NCI-H1694 treated with DMSO at 0.1 percent for 48 hours (cell line): ENCODE measurements at places on chromosomes 4 and X.
A peak's percentile ranks its signal among the peaks of the same experiment; 100 is the strongest.

GRCh38 chrX:3697701-3698279, 15.7 kb downstream of the PRKX start:
- DNase-seq: peak; percentile 10

GRCh38 chrX:102067966-102068723, 57.3 kb upstream of the TCEAL2 start:
- peak; percentile 57 for DNase-seq

DNA sequence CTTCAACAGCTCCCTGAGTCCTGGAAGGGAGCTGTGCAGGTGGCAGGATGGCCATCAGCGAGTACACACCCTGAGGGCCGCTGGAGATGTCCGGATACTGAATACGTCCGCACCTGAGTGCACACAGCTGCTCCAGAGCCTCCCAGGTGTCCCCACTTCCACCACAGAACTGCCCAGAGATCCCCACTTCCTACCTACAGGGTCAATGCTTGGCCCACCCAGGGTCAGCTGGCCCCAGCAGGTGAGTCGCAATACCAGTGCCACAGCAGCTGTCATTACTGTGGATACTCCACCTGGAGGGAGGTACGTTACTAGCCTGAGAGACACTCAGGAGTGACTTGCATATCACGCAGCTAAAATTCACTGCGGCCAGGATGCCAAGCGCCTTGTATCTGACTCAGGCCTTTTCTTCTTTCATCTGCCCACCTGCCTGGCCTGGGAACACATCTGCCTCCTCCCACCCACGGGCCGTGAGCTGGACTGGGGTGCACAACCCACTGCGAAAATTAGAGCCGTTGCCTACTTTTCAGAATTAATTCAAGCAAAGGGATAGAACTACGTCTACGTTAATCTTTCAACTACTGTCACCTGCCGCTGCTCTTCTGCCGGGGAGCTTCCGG, 9.4 kb downstream of the C4orf50 start:
- DNase-seq: no peak

DNA sequence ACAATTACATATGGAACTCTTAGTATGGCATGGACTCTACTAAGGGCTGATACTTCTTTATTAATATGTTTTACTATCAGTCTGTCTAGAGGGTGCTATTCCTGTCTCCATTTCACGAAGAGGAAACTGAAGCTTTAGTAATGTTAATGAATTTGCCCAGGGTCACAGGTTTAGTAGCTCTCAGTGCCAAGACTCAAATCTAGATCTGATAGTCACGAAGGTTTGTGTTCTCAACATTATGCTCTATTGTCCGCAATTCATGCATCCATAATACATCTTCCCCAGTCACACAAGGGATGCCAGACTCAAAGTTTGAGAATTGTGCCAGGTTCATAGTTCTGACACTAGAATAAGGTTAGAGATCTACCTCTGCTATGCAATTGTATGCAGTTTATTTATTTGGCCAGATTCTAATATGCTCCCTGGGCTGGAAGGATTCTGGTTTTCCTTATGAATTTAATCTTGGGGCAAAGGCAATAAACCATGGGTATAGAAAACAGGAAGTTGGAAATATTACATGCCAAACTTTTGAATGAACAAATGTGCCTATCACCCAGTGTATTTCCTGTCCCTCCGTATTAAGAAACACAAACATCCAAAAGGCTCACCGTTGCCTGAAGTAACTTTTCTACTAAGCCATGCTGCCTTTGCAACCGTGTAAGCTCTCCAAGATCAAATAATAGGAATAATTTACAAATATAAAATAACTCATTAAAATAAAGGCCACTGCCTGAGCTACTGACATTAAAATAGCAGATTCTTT, 478.5 kb downstream of the INPP4B start:
- no peak for DNase-seq

- DNase-seq: no peak
Measured at GRCh38 chr4:52665592-52665991, 6.5 kb upstream of the USP46 start.

- no peak for DNase-seq
Measured at GRCh38 chr4:56160636-56161035, 211.9 kb downstream of the CEP135 start.

- DNase-seq: no peak
Measured at GRCh38 chrX:54291758-54292157, 66.1 kb downstream of the WNK3 start.

DNA sequence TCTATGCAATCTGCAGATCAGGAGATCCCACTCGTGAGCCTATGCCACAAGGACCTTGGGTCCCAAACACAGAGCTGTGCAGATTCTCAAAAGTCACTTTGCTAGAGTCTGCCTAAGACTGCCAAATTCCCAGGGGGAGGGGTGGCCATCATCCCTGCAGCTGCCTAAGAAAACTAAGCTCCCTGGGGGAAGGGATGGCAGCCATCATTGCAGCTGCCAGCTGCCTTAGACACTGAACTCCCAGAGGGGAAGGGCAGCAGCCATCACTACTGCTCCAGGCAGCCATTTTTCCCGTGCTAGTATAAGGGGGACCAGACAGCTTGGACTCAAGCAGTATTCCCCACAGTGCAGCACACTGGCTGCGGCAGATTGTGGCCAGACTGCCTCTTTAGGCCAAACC, 156.9 kb downstream of the NKX6-1 start:
- DNase-seq: no peak

DNA sequence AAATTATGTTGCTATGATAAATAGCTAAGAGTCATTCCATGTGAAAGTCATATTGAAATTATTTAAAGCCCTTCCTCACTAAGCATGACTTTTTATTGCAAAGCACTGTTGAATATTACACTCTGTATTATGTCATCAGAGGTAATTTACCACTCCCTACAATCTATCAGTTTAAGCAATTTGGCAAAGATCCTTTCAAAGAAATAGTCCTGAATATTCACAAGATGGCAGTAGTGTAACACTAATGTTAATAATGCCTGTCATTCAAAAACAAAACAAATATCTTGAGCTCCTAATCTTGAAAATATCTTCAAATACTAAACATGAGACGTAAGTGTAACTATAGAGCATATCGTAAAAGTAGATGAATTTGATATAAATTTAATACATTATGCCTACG, 208.6 kb upstream of the TECRL start:
- peak; percentile 35 for DNase-seq

- DNase-seq: no peak
Measured at GRCh38 chrX:134258202-134258601, 21.2 kb downstream of the CCDC160 start.

- no peak for DNase-seq
Measured at GRCh38 chr4:113311047-113311446, 261.6 kb downstream of the ANK2 start.

- no peak for DNase-seq
Measured at GRCh38 chr4:6663596-6664393, 23.3 kb downstream of the MRFAP1 start.

GRCh38 chr4:104531390-104531789, 36.7 kb upstream of the CXXC4 start:
- no peak for DNase-seq

DNA sequence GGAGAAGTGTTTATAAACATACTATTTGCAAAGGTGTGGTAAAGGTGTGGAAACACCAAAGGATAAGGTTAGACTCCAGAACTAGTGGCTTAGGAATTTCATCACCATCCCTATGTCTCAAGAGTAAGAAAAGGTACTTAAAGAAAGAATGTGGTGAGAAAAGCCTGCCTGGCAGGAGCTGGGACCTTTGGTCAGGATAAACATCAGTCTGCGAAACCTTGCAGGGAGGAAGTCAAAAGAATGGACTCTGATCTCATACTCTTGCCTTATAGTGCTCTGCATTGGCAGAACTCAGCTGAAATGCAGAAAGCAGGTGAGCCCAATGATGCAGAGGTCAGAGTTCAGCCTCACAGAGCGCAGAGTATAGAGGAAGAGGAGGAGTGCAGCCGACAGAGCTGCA, 97.2 kb upstream of the NR3C2 start:
- DNase-seq: no peak

- no peak for DNase-seq
Measured at GRCh38 chr4:17647927-17648326, 33.5 kb downstream of the MED28 start.

- DNase-seq: no peak
Measured at GRCh38 chr4:189826657-189827056, 114.0 kb upstream of the FRG1 start.

DNA sequence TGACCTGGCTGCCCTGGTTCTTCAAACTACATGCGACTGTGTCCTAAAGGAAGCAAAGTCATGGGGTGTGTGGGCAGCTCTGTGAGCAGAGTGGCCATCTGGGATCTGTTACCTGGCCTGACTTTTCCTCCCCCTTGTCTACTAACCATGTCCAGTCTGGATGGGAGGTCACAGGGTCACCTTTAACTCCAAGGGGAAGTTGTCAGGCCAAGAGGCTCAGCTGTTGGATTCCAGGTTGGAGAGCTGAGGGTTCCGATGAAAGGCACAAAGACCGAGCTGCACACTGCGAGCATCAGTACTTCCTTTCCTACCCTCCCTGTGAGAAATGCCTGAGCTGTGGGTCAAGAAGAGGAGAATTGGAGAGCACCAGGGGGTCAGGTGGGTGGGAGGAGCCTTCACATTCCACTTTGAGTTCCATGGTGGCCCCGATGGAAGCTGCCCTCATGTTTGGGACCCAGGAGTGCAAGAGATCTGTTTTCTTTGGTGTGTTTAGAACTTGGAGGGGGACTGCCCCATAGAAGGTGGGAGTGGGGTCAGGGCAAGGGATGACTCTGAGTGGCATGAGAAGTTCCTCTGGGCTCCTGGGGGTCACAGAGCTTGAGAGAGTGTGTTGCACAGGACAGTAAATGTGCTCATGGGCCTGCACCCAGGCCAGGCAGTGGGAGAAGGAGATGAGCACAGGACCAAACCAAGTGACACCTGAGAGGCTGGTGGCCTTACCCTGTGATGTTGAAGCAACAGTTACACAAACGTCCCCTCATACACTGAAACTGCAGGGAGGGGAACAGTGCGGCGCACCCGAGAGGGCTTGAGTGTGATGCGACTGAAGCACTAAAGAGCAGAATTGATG, 36.2 kb downstream of the RGS12 start:
- DNase-seq: no peak

GRCh38 chr4:40559585-40560465, 69.8 kb downstream of the RBM47 start:
- DNase-seq: no peak

GRCh38 chr4:142697320-142697719, 148.8 kb downstream of the INPP4B start:
- no peak for DNase-seq

DNA sequence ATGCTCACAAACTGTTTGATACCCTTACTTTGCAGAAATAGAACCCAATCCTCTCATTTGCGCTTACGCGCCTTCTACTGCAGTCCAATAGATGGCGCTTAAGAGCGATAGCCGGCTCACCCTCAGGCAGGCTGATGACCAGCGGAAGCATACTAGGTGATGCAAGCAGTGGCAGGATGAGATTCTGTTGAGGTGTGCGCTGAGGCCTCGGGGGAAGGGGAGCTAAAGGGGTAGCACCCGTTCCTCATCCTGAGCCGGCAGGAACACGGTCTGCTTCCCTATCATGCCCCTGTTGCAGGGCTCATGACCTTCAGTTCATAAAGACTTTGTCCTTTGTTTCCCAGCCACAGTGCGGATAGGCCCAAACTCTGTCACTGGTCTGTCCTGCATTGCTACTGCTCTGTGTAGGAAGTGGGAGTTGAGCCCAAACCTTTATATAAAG, 628.9 kb downstream of the TLL1 start:
- DNase-seq: no peak

DNA sequence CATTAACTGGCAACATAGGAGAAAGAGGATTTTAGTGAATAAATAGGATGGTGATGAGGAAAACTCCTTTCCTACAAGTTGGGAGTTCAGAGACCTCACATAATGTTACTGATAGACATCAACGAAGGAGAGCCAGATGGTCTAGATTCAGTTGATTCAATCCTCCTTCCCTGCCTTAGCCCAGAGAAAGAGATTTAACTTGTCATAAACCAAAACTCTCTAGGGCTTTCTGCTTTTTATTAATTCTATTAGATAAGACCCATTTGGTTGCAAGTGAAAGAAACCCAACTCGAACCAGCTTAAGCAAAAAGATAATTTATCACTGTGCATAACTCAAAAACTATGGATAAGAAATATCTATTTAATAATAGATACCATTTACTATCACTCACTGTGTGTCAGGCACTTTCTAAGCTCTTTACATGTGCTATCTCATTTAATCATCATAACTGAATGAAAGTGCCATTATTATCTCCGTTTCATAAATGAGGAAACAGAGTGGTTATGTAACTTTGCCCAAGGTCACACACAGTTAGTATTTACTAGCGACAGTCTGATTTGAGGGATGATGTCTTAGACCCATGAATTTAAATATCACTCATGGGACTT, 4.3 kb upstream of the UNC5C start:
- no peak for DNase-seq

DNA sequence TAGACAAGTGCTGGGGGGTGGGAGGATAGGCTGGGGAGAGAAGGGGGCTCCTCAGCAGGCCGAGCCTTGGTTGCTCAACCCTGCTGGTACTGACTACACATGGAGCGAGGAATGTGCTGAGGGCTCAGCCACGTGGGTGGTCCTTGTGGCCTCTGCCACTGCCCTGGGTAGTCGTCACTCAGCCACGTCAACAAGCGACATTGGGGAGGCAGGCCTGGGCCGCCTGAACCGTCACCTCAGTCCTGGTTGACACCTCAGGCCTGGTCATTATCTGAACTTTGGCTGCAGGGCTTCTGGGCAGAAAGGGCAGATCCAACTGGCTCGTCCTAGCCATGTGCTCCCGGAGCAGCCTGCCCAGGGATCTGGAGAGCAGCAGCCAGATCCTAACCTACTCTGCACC, 62.7 kb upstream of the GDPD2 start:
- DNase-seq: no peak

GRCh38 chr4:141155586-141155985, 22.3 kb upstream of the RNF150 start:
- no peak for DNase-seq

DNA sequence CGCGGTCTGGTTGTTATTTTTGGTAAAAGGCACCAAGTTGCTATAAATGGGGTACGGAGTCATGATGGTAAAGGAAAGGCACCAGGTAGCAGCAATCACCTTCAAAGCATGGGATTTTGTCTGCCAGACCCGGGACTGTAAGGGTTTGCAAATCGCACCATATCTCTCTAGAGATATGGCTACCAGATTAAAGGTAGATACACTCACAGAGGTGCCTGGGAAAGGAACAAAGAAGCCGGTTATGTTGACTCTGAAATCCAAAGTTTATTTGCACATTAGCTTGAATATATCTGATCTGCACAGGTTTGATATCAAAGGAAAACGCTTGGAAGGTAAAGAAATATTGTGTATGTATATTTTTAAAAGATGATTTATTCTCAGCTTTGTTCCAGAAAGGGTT, 4.6 kb downstream of the CCKAR start:
- DNase-seq: no peak

GRCh38 chr4:96766359-96766758, 926.5 kb downstream of the PDHA2 start:
- DNase-seq: no peak

DNA sequence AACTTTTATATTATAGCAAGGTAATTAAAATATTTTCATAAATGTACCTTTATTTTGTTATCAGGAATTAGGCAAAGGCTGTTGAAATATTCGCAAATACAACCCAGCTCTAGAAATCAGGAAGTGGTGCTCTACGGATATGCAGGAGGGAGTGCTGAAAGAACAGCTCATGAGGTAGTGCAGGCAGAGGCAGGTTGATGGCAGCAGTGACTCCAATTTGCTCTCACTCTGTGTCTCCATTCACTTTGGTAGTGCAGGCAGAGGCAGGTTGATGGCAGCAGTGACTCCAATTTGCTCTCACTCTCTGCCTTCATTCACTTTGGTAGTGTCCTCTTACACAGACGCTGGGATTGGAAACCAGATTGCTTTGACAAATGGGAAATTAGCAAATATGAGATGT, 277.9 kb downstream of the TRIML1 start:
- peak; percentile 53 for DNase-seq
